Stimulated activated CD8-positive, alpha-beta memory T cell treated with anti-CD3 and anti-CD28 coated beads, Interleukin-2, amount 100 ng/mL, for 1 hour (primary cell): ENCODE measurements at places on chromosomes 12 and 14.

GRCh38 chr12:51752234-51752889 lies 96.2 kb downstream of the FIGNL2 start:
- no peak for DNase-seq

DNA sequence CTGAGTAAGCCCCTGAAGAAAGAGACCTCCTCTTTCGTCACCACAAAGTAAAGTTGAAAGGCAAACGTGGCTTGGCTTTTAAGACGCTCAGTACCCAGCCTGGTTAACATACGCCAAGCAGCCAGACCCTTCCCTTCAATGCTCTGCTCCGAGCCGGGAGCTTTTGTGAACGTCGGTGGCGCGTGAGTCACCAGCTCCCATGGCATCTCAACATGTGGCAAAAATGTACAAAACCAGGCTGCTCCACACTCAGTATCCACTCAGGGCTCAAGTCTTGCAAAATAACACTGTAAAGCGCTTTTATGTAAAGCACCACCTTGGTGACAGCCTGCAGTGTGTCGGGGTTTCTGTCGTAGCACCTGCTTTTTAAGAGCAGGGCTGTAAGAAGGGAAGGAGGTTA lies 89.0 kb downstream of the SETD3 start:
- no peak for DNase-seq

DNA sequence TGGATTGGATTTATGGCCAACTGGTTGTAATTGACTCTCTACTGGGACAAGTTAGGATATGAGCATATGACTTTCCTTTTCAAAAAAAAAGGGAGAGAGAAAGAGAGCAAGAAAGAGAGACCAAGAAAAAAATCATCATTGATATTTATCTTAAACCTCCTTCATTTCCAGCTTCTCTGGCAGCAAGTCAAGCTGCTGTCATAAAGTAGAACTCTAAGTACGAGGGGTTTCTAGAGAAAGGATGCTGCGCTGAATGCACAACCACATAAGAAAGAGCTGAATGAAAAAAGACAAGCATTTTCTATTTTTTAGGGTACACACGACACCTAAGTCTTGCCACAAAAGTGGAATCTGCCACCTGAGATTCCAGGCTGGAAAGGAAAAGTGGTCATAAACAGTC lies 182.6 kb downstream of the SLC25A21 start:
- no peak for DNase-seq

DNA sequence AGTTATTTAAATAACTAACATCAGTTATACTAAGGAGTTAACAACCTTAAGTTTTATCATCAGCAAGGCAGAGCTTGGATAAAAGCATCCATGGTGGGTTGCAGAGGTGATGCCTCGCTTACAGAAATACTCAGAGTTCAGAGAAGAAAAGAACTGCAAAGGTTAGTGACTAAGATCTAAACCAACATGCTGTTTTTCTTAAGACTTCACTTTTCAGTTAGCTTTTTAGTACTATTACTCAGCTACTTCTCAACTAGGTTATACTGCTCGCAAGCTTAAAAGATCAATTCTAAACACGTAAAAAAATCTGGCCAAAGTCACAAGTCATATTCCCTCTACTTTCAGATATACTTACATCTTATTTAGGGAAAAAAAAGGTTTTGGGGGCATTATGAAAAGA lies 2.8 kb downstream of the PPP1CC start:
- DNase-seq: no peak

DNA sequence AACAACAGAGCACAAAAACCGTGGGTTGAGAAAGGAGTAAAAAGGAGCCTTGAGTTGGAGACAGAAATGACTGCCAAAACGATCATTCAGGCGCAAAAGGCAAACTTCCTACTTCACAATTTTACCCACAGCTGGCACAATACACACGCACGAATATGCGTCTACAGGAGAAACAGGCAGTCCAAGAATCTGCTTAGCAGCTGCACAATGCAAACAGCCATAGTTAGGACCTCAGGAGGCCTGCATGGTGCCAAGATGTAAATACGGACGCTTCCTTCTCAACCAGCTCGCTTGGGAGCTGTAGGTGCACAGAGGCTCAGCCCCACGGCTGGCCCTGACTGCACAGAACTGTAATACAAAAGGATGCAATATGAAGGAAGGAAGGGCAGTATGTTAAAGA lies 250.1 kb upstream of the CAND1 start:
- DNase-seq: no peak

GRCh38 chr12:92270521-92270920 lies 124.9 kb upstream of the BTG1 start:
- DNase-seq: no peak

DNA sequence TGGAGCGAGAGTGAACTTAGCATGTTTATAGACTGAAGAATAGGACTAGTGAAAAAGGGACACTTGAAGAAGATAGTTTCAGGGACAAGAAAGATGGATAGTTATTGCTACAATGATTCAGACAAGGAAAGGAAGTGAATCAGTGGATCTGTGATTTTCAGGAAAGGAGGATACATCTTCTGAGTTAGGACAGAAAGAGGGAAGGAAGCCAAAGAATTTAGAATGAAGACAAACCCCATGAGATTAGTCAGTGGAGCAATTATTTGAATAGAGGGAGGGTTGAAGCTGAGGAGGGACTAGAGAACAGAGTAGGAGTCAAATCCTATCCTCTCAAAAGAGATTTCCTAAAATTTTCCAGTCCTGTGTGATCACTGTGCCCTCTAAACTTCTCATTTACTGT lies 282.7 kb downstream of the AKAP6 start:
- DNase-seq: no peak

- DNase-seq: no peak
Observed at GRCh38 chr12:83477696-83478095, 791.0 kb downstream of the TMTC2 start.
